Spinal cord (tissue), 10 donors: ENCODE measurements at places on chromosomes 6 and 20.

- DNase-seq: no peak
Measured at GRCh38 chr20:59008715-59009336, 1.8 kb upstream of the CTSZ start.

DNA sequence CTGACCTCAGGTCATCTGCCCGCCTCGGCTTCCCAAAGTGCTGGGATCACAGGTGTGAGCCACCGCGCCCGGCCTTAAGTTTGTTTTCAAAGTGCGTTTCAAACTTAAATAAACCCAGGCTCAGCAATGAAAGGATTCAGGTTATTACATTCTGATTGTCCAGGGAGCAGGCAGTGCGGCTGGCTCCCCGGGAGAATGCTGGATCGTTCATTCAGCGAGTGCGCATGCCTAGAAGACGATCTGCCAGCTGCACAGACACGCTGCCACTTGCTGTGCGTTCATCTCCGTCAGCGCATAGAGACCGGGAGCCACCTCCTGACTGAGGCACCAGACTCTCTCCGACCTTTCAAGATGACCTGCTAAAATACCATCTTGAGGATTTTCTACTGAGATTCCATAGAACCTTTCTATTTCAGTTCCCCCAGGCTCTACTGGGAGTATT, 163.9 kb upstream of the ZNF217 start:
- DNase-seq: peak; percentile 79

DNA sequence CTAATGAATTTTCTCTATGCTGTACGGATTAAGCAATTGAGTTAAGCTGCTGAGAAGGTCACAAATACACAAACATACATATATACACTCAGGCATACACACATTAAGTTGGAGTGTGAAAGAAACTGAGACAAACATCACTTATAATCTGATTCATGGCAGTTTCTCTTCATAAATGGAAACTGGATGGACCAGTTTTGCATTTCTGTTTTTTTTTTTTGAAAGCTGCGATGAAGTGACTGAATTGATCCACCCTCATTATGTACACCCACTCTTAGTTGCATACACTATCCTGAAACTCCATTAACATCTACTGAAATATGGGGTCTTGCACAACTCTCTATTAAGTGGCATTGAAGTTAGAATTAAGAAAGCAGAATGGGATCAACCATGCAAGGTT, 32.9 kb upstream of the TENT5A start:
- no peak for DNase-seq

DNA sequence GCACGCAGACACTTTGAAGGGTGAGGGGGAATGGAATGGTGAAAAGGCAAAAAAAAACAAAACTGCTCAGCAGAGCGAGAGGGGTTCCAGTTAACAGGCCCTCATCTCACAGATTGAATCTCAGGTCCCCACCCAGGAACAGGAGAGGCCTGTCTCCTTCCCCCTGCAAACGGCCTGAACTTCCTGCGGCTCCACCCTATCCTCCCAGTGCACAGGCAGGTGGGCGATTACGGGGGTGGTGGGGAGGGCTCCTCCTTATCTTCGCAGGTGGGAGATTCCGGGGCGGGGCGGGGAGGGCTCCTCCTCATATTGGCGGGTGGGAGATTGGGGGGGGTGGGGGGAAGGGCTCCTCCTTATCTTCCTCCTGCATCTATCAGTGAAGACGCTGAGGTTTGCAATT, 129.0 kb downstream of the SOX4 start:
- DNase-seq: no peak

DNA sequence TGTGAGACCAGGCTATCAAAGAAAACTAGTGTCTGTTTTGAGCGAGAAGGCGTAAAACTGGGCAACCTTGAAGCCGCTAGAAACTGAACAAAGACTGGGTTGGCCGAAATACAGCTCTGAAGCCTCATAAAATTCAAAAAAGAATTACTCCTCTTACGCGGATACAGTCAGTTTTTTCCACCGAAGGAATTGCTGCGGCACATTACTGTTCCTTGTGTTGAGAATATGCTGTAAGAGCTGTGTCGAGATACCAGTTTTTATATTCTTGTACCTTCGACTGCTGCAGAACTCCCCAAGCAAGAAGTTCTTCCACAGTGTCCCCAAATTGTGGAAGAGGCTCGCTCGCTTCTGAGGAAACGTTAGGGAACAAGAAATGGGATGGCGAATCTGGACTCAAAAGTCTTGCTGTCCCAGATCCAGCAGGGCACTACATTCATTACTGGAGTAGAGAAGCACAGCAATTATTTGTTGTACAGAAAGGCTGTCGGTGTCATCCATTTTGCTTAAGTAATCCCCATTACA, 523 bp upstream of the COX7A2 start:
- DNase-seq: no peak

GRCh38 chr6:13362412-13362811, 34.1 kb upstream of the TBC1D7 start:
- DNase-seq: no peak

GRCh38 chr20:50601511-50602431, 89.6 kb downstream of the RIPOR3 start:
- no peak for DNase-seq

DNA sequence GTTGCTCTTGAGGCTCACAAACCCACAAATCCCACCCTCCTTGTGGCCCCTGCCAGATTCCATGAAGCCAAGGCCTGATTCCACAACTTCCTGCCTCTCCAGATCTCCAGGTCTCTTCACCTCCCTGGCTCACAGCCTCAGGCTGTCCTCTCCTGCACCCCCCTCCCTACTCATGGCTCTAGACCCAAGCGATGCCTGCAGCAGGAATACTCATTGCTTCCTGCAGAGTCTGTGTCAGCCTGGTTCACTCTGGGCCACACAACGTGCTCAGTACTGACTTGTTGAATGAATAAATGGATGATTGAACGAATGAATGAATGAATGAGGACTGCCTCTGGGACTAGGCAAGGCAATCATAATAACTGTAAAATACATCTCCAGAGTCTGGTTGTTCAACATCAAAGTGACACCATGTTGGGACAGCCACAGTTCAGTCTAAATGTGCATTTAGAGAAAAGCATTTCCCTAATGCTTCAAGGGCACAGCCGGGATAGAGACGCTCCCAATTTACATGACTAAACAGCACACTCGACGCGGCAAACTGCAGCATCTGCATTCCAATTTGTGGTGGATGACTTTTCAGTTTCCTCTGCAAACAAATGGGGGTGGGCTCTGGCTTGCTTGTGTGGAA, 139.9 kb downstream of the GRM4 start:
- DNase-seq: no peak

GRCh38 chr6:41502917-41503671, 43.1 kb upstream of the FOXP4 start:
- DNase-seq: no peak

DNA sequence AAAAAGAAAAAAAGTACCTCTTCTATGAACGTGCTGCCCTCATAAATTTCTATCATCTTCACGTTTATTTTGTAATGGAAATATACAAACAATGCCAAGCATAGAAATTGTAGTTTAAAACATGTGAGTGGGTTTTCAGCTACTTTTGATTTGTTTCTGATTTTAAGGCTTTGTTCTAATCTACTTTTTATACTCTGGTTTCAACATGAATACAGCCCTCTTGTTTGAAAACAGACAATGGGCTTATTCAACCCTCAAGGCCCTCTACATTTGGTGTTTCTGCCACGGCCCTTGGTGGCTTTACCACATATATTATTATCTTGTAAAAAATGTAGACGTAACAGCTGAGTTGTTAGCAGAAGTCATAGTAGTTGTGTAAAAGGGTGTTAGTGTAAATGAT, 153.9 kb downstream of the SOX4 start:
- DNase-seq: no peak

- no peak for DNase-seq
Measured at GRCh38 chr6:145372671-145373151, 362.6 kb downstream of the EPM2A start.

GRCh38 chr20:2207770-2208097, 88.1 kb upstream of the TGM3 start:
- no peak for DNase-seq

- DNase-seq: peak; percentile 66
Measured at GRCh38 chr6:11035616-11036350, 8.3 kb downstream of the ELOVL2 start.

DNA sequence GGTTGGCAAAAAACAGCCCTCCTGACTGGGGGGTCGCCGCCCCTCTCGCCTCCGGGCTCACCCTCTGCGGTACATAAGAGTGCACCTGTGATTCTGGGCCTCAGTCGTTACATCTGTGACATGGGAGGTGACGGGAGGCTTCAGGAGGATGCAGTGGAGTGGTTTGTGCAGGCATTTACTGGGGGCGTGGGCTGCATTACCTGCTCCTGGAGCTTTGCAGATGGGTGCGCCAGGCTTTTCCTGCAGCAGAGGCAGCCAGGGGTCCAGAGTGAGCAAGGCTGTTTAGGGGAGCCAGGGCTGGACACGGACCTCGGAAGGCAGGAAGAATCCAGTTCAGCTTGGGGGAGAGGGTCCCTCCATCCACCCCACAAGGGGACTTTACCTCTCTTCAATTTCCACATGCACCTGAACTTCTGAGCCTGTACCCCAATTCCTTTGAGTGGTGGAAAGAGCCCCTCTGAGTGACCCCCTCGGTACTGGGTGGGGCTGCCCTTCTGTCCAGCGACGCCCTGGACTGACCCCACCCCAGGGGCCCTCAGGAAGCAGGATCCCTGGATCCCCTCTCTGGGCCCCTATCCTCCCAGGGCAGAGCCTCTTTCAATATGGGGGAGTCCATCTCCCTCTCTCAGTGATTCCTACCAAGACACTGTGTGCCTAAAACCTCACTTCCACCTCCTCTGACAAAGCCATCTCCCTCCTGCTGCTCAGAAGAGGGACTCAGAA, 134.0 kb downstream of the TAF4 start:
- no peak for DNase-seq

- peak; percentile 42 for DNase-seq
Measured at GRCh38 chr20:50120935-50121693, 8.2 kb upstream of the UBE2V1 start.

- no peak for DNase-seq
Measured at GRCh38 chr6:39107641-39108040, 7.3 kb downstream of the SAYSD1 start.

DNA sequence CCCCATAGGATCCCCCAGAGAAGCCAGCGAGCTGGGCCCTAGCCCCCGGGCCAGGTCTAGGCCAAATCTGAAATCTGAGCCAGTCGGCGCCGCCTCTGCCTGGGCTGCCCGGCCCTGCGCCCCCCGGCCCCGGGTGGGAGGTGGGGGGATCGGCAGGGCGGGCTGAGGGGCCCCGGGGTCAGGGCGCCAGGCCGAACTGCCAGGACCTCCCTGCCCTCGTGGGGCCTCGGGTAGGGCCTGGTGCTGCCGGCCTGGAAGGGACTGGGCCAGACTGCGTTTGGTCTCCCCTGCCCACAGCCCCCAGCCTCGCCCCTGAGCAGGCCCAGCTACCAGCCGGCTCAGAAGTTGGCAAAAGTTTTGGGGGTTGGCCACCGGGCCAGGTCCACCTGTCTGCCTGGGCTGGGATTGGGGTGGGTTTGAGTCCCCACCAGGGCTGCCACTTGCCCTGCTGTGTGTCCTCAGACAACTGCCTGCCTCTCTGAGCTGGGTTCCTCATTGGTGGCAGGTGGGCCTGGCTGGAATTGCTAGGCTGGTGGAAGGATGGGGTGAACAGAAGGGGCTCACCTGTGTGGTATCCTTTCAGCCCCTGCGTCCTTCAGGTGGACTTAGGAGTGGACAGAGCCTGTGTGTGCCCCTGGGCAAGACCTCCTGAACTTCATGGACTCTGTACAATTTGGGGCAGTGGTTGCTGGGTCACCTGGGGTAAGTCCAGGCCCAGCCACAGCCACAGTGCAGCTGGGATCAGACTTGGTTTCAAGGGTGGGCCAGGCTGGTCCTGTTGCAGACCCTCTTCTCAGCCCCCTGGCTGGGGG, 801 bp downstream of the SRC start:
- no peak for DNase-seq

- DNase-seq: no peak
Measured at GRCh38 chr6:50925548-50925947, 106.9 kb downstream of the TFAP2B start.
